ENCODE measurements at places on chromosomes 7 and 10.

- peak; percentile 85 for DNase-seq
These were observed 44.2 kb upstream of the TES start for GRCh38 chr7:116166156-116166555.

DNA sequence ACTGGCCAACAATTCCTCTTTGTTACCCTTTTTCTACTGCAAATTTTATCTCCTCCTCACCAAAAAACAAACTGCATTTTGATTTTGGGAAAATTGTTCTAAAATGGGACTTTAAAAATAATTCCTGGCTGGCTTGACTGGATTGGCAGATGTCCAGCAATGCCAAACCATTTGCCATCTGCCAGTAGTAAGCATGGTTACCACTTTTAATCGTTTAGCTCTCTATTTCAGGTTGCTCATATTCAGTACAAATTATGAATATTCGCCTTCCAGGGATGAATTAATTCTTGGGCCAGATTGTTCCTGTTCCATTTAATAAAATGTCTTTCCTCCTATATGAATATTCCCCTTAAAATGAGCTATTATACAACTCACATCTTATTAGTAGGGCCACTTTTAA is 35.7 kb downstream of the SMNDC1 start:
- DNase-seq: no peak

DNA sequence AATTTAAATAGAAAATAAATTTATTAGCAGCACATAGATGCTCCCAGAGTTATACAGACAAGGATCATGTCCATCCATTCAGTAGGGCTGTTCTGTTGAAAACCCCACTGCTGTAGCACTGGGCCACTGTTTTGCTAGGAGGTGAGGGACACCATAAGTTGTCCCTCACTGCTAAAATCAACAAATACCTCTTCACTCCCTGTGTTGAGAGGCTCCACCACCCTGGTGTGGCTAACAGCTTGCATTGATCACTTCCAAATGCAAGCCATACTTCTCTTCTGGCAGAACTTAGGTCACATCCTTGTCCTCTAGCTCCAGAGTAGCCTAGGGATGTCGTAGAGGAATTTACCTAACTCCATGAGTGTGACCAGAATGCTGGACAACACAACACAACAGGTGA is 55.4 kb downstream of the MDFIC start:
- no peak for DNase-seq

DNA sequence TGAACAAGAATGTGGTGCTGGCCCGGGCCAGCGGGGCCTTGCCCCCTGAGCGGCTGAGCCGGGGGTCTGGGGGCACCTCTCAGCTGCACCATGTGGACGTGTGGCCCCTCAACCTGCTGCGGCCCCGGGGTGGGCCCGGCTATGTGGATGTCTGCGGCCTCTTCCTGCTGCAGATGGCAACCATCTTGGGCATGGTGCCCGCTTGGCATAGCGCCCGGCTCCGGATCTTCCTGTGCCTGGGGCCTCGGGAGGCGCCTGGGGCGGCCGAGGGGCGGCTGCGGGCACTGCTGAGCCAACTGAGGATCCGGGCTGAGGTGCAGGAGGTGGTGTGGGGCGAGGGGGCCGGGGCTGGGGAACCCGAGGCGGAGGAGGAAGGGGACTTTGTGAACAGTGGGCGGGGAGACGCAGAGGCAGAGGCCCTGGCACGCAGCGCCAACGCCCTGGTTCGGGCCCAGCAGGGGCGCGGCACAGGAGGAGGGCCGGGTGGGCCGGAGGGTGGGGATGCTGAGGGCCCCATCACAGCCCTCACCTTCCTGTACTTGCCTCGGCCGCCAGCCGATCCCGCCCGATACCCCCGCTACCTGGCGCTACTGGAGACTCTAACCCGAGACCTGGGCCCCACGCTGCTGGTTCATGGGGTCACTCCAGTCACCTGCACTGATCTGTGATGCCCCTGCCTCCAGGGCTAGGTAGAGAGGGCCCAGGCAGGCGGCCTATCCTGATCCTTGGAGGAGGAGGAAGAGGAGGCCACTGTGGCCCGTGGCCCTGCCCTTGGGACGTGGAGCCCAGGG is 1.1 kb upstream of the TRIP6 start:
- no peak for DNase-seq

DNA sequence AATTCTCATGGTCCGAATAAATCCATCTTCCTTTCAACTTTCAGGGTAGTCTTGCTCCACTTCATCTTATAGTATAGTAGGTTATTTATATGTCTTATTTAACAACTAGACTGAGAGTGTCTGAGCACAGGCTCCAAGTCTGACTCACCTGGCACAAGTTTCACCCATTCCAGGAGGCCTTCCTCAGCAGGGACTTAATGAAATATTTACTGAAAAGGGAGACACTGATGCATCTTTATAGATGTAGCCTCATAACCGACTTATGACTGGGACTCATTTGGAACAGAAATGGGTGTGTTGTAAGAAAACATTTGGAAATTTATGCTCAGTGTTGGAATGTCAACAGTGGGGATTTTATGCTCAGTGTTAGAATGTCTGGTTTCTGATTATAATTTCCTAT is 59.9 kb downstream of the CH25H start:
- DNase-seq: no peak

DNA sequence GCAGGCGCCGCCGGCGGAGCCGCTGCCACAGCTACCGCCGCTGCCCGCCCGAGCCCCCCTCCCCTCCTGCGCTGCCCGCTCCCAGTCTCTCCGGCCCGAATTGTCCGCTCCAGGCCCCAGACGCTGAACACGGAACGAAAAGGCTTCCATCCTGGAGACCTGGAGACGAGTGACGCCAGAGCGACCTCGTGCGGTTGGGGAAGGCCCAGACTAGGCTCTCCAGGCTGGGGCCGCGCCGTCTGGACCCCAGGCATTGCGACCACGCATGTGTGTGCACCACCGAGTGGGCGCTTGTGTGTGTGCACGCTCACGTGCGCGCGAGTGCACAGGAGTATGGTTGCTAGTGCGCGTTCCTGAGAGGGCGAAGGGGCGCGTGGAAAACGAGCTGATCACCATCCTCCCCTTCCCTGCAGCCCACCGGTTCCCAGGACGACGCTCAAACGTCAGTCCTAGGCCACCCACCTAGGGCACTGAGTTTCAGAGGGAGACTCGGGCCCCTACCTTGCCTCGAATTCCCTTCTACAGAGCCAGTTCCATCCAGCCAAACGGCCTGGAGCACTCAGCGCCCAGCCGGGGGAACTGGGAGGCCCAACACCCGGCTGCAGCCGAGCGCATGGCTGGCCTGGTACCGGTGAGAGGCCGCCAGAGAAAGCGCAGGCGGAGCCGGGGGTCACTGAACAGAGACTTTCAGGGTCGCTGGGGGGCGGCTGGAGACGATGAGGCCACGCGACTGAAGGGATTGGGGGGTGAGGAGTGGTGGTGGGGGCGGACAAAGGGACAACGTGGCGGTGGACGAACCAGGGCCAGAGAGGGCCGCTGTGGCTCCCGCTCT is 11.6 kb downstream of the LBX1 start:
- peak; percentile 16 for DNase-seq

DNA sequence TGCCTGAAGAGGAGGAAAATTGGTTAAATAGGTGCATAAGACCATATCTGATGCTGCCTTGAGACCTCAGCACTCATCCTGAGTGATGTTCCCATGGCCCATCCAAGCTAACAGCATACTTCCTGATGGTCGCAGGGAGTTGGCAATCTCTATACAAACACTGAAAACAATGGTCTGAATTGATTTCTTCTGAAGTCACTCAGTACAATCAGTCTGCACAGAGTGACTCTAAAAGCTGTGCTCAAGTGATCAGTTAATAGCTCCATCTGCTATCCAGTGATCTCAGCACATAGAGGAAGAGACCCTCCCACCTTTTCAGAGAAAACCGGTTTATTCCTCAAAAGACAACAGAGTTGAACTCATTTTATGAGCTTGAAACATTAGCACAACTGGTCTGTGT is 3.9 kb downstream of the PPP1R17 start:
- DNase-seq: no peak

- no peak for DNase-seq
These were observed 94.5 kb upstream of the GSDME start for GRCh38 chr7:24851786-24852185.

- DNase-seq: no peak
These were observed 36.8 kb upstream of the EBF3 start for GRCh38 chr10:130000918-130001317.

DNA sequence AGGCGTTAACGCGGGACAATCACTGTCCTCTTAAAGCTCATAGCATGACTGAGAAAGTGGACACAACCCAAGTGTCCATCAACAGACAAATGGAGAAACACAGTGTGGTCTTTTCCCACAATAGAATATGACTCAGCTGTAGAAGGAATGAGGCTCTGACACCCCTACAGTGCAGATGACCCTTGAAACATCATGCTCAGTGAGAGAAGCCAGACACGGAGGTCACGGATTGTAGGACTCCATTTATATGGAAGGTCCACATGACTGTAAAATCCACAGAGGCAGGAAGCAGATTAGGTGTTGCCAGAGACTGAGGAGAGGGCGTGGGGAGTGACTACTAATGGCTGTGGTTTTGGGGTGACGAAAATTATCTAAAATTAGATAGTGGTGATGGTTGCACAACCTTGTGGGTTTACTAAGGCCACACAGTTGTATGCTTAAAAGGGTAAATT is 6.1 kb upstream of the NCAPG2 start:
- DNase-seq: peak; percentile 92

GRCh38 chr10:130399425-130399950 is 263.3 kb downstream of the GLRX3 start:
- DNase-seq: no peak

DNA sequence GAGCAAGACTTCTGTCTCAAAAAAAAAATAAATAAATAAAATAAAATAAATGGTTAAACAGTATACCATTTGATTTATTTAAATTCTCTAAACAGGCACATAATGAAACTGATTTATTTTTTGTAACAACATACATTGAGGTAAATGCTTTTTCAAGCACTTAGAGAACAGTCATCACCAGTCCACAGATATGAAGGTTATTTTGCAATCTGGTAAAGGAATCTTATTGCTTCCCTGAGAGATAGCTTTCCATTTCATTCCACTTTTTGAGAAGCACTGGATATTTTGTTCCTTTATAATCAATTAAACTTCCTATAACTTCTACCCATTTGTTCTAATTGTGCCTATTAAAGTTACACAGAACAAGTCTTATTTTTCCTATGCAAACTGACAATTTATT is 5.2 kb downstream of the CEP55 start:
- DNase-seq: no peak

- no peak for DNase-seq
These were observed 26.5 kb downstream of the NDUFB2 start for GRCh38 chr7:140723006-140723405.

GRCh38 chr7:46705386-46706255 is 784.5 kb upstream of the IGFBP3 start:
- DNase-seq: no peak

- peak; percentile 90 for DNase-seq
These were observed 561 bp downstream of the SHTN1 start for GRCh38 chr10:117004227-117005025.

DNA sequence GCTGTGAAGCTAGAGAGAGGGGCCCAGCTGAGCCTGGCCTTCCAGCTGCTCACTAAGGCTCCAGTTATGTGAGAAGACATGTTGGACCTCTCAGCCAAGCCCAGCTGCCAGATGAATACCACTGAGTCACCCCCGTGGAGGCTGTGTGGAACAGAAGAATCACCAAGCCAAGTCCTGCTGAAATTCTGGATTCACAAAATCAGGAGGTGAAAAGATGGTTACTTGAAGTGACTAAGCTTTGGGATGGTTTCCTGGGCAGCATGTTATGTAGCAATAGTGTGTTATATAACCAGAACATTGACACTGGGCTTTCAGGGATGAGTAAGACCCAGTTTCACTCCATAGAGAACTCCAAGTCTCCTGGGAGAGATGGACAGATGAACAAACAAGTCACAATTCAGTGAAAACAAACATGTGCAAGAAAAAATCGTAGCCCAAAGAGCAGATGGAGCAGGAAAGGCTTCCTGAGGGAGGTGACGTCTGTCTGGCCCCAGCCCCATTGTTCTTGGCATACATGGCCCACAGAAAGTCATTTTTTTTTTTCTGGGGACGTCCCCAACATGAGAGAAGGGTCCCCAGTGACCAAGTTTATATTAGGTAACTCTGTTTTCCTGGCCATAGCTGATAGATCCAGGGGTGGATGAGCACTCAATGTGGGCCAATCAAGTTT is 64.1 kb upstream of the PDZD8 start:
- peak; percentile 48 for DNase-seq

DNA sequence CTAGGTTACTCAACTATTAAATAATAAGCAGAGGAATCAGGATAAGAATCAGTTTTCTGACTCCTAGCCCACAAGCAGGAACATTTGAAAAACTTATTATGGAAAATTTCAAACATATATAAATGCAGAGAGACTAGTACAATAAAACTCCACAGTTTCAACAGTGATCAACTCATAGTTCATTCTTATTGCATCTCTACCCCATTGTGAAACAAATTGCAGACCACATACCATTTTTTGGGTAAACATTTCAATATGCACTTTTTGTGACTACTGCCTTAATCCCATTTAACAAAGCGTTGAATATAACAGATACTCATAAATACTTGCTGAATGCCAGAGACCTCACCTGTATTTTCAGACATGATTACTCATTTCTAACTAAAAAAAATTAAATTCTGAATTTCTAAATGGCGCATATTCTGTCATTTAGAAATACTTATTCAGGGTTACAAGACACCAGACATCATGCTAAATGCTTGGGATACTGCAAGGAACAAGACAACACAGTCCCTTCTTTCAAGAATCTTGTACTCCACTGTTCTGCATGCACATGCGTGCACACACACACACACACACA is 11.4 kb downstream of the CDK6 start:
- no peak for DNase-seq

DNA sequence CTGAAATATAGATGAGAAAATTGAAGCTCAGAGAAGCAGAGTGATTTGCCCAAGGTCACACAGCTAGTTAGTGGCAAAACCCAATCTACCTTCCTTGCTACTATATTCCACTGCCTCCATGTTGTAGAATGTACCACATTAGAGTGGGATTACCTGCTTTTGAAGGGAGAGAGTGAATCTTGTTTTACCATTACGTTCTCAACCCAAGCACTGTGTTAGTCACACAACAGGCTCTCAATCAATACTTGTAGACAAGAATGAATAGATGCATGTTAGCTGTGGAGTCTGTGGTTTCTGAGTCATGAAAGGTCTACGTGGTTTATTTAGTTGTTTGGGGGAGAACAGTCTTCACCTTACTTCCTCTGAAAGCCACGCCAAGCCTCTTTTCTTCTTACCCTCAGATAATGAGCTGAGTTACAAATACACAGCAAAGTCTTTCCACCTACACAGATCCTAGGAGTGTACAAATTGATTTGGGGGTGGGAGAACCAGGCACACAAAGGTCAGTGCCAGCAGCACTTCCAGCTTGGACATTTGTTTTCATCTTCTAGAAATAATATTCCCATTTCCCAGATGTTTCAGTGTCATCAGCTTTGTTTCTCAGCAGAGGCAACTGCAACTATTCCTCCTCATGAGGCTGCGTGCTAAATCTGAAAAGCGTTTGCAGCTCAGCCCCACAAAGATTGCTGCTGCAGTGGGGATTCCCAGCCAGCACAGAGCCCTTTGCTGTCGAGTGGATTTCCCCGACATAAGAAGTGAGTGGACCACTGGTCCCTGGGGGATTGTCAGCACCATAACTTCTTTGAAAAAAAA is 71.5 kb upstream of the ADO start:
- DNase-seq: peak; percentile 48

GRCh38 chr7:106071356-106071998 is 40.6 kb downstream of the SYPL1 start:
- peak; percentile 30 for DNase-seq

- no peak for DNase-seq
These were observed 7.9 kb upstream of the IDI2 start for GRCh38 chr10:1033601-1034000.
